Fibroblast of the aortic adventitia (primary cell): ENCODE measurements at places on chromosomes 11 and 22.

DNA sequence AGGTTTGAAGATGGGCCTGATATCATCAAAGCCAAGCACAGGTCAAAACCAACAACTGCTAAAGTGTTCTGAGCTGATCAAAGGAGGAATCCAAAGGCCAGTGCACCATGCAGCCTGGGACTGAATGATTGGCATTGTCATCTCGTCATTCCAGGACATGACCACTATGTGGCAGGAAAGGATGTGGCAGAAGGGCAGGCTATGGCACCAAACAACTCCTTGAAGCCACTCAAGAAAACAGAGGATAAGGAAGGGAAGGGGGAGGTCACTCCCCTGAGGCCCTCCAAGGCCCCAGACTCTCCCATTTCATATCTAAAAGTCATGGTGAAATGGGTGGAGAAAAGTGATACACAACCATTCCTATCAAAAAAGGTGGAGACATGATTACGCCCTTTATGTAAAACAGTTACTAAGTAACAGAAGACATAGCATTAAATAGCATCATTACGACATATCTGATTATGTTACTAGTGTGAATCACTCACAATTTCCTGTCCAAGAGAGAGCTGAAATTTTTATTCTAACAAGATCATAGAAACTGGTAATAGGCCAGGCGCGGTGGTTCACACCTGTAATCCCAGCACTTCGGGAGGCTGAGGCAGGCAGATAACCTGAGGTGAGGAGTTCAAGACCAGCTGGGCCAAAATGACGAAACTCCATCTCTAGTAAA lies 49.3 kb downstream of the AHNAK start:
- peak; percentile 67 for DNase-seq

- no peak for DNase-seq
These were observed 114.7 kb upstream of the OR4B1 start for GRCh38 chr11:48101958-48102357.

DNA sequence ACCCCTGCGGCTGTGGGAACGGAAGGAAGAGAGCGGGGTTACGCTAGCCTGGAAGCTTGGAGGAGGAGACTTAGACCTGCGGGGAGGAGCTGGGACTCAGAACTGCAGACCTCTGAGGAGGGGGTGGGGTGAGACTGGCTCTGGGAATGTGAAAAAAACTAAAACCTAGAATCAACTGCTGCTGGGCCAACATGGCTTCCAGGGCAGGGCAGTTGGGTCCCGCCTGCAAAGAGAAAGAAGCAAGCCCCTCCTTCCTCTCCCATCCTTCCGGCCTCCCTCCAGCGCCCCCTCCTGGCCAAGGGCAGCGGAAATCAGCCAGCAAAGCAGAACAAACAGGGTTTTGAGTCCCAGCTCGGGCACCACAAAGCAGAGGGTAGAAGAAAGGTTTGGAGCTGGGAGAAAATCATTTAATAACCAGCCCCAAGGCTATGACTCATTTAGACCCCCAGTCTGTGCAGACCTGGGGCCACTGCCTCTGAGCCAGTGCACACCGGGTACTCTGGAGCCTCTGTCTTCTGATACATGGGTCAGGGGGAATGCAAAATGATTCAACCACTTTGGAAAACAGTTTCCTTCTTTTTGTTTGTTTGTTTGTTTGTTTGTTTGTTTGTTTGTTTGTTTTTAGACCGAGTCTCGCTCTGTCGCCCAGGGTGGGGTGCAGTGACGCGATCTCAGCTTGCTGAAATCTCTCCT lies 7.3 kb upstream of the NCF4 start:
- DNase-seq = peak; percentile 32

DNA sequence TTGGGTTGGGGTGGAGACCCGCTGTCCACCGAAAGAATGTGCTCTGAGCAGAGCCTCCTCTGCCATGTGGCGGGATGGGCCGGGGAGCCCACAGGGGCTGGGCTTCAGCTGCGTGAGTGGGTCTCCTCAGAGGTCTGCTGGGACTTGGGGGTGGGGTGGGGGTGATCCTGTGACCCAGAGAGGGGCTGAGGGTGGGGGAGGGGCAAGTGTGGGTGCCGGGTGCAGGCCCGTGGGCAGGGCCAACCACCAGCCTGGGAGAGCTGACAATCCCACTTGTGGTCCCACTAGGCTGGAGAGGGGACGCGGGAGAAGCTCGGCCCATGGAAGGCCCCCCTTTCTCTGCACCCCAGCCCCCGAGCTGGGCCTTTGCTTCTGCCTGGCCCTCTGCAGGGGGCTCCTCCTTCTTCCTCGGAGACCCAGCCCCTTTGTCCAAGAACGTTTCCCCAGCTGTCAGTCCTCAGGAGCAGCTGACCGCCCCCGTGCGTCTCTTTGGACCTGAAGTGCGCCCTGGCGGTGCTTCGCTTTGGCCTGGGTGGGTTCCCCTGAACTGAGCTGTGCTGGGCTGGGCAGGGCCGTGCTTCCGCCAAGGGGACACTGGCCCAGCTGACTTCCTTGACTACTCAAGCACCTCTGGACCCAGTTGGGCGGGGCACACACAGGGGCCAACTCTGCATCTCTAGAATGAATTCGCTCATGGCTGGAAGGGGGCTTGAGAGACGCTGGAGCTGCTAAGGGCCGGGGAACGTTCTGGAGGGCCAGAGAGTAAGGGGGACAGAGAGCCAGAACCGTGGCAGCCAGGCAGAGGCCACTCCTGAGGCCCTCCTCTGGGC lies 30.2 kb downstream of the OSBPL5 start:
- no peak for DNase-seq

- no peak for DNase-seq
These were observed 340.8 kb upstream of the MTNR1B start for GRCh38 chr11:92628401-92629292.

DNA sequence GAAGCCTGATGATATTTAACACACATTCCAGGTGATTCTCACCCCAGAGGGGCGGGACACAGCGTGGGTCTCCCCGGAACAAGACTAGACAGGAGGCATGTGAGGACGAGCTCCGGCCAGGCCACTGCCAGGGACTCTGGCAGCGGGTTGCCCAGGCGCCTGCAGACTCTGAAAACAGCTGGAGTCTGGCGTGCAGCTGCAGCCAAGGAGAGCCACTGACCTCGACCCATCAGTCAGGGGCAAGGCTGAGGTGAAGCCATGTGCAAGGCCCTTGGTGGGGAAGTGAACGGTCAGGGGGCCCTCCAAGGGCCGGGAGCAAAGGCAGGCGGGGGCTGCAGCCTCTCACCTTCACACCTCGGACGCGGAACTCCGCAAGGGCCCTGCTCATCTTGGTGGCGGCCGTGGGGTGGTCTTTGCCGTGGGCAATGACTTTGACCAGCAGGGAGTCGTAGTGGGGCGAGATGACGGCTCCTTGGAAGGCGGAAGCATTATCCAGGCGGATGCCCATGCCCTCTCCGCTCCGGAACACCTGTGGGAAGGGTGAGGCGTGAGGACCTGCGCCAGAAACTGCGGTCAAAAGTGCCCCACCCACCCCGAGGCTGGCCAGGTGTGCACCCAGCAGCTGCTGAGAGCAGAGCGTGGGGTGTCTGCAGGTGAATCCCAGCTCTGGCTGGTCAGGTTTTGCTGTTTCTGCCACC lies 6.7 kb downstream of the LRFN4 start:
- DNase-seq = no peak

GRCh38 chr11:60345489-60345888 lies 18.4 kb downstream of the MS4A6E start:
- DNase-seq = no peak

DNA sequence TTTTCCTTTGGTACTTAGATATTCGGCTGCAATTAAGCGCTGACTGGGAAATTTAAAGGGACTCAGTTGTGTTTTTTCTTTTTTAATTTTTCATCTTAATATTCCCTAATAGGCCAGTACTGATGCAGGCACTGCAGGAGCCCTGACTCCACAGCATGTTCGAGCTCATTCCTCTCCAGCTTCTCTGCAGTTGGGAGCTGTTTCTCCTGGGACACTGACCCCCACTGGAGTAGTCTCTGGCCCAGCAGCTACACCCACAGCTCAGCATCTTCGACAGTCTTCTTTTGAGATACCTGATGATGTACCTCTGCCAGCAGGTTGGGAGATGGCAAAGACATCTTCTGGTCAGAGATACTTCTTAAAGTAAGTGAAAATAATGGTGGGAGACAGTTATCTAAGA lies 3.8 kb downstream of the YAP1 start:
- DNase-seq = no peak

- DNase-seq = peak; percentile 26
These were observed 25.4 kb upstream of the DDI1 start for GRCh38 chr11:104011044-104011443.

GRCh38 chr11:18594999-18595749 lies 4.4 kb upstream of the MISFA start:
- DNase-seq = no peak

DNA sequence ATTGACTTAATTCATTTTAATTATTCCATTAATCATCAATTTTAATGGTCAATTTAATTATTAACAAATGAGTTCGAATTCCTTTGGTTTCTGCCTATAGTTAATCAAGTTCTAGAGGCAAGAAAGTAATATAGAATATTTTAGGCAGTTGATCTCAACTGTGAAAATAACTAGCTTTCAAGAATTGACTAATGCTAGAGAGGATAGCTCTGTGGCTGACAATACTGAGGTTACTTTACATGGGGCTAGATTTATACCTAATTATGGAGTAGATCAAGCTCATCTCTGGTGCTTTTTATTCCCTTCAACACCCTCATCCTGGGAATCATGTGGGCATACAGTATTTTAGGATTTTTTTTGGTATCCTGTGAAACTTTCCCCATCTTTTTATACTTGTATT lies 259.4 kb downstream of the GRM5 start:
- no peak for DNase-seq
